ENCODE measurements at places on chromosomes 7 and 10.
A peak's percentile ranks its signal among the peaks of the same experiment; 100 is the strongest.

DNA sequence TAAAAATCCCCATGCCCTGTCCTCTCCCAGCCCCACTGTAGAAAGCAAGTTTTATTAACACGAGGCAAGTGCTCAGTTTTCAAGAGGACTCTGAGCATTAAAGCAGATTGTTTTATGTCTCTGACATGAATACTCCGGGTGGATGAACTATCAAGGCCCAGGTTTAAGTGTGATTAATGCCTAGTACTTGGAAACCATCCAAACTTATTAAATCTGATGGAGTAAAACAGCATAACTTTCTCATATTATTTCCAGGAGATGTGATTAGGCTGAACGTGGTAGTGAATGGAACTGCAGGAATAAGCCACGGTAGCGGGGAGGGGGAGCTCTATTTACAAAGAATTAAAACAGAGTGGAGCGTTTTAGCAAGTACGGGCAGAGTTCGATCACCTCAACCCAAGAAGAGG, 144.2 kb upstream of the RNF32 start:
- DNase-seq: no peak

GRCh38 chr7:22550514-22551030, 50.6 kb upstream of the STEAP1B start:
- no peak for DNase-seq

DNA sequence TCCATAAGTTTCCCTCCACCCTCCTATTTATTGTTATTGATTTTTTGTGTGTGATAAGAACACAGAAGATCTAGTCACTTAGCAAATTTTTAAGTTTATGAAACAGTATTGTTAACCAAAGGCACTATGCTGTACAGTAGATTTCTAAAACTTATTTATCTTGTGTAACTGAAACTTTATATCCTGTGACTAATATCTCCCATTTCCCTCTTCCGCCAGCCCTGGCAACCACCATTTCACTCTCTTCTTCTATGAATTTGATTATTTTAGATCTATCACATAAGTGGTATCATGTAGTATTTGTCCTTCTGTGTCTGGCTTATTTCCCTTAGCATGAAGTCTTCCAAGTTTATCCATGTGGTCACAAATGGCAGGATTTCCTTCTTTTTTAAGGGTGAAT, 144.3 kb upstream of the INHBA start:
- no peak for DNase-seq

DNA sequence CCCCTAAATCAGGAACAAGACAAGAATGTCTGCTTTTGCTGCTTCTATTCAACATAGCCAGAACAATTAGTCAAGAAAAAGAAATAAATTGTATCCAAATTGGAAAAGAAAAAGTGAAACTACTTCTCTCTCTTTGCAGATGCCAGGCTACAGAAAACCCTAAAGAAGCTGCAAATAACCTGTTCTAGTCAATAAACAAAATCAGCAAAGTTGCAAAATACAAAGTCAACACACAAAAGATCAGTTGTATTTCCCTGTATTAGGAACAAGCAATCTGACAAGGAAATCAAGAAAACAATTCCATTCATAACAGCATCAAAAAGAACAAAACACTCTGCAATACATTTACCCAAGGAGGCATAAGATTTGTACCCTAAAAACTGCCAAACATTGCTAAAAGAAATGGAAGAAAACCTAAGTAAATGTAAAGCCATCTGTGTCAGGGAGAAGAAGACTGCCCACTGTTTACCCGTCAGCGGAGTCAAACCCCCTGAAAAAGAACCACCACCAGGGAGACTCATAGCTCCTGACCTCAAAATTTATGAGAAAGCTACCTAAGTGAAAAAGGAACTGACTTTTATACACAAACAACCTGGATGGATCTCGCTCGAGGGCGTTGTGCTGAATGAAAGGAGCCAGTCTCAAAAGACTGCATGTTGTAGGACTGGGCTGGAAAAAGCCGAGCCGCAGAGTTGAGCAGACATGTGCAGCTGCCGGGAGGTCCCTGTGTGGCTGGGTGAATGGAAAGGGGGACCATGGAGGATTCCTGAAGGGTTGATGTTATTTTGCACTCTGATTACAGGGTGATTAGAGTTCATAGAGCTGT, 263.1 kb downstream of the MAD1L1 start:
- no peak for DNase-seq

DNA sequence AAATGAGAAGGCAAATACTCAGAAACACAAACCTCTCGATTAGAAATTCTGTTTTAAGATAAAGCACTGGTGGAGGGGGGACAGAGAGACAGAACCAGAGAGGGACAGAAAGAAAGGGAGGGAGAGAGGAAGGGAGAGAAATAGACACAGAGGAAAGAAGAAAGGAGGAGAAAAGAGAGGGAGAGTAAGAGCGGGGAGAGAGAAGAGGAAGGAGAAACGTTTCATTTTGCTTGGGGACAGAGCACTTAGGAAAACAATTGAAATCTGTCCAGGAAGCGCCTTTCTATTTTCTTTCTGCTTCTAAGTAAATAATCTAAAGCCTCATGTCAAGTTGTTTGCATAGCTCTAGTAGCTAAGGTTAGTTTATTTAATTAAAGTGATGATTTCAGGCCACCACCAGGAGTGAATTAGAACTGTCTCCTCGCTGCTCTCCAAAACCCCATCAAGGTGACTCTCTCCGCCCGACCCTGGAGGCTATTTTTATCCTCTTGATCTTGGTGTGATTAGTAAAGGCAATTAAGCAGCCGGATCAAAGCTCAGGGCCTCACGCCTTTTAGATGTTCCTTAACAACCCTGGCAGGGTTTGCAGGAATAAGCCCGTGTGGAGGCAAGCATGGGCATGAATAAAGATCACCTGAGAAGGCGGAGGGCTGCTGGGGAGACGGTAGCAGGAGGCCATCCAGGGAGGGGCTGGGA, 73.4 kb upstream of the INSIG1 start:
- no peak for DNase-seq

DNA sequence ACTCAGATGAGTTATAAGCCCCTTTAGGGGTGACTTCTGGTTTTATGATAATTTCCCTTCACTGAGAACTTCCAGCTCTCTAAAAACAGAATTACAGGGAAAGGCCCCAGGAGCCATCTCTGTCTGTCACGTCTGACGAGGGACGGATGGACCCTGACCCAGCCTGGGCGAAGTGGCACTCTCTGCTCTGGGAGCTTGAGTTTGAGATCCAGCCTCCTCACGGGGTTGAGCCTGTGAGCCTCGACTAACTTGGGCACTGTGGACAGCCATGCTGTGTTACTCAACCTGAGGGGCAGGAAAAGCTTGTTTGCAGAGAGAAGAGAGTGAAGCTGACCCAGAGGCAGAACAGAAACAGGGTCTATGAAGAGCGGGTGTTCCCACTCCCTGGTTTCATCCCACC, 54.6 kb upstream of the MNX1 start:
- DNase-seq: no peak

GRCh38 chr7:118971706-118972105, 747.2 kb downstream of the ANKRD7 start:
- no peak for DNase-seq

DNA sequence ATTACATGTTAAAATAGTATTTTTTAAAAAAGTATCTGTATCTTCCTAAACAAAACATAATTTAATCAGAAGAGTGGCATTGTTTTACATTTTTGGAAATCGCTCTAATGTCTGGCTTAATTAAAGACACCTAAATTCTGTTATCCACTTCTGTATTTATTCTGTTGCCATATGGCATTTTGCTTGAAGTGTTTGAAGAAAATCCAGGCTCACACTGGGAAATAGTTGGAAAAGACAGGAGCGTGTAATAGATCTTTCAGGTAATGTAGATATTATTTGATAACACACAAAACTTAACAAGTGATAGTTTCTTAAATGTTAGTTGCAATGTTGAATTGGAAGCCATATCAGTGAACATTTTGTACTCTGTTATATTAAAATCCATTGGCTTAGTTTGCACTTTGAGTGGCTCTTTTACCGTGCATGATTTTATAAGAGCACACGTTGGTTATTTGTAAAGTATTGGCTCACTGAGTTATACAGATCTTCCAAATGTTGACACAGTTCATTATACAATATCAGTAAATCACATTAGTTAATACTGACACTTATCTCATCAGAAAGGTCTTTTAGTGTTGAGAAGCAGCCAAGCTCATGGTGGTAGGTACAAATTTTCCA, 128.4 kb upstream of the NPVF start:
- DNase-seq: no peak

- no peak for DNase-seq
These were observed 93.4 kb downstream of the SEMA3C start for GRCh38 chr7:80825499-80825898.

- DNase-seq: no peak
These were observed 88.9 kb downstream of the CABCOCO1 start for GRCh38 chr10:61751599-61751998.

- DNase-seq: no peak
These were observed 71.9 kb downstream of the JCAD start for GRCh38 chr10:29987471-29987870.

DNA sequence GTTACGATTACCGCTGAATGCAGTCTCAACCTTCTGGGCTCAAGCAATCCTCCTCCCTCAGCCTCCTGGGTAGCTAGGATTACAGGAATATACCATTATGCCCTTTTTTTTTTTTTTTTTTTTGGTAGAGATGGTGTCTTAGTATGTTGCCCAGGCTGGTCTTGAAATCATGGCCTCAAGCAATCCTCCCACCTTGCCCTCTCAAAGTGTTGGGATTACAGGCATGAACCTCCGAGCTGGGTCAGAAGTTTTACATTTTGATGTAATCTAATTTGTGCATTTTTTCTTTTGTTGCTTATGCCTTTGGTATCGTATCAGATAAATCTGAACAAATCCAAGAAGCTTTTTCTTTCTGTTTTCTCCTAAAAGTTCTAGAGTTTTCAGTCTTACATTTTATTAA, 87.4 kb downstream of the EPC1 start:
- DNase-seq: no peak

DNA sequence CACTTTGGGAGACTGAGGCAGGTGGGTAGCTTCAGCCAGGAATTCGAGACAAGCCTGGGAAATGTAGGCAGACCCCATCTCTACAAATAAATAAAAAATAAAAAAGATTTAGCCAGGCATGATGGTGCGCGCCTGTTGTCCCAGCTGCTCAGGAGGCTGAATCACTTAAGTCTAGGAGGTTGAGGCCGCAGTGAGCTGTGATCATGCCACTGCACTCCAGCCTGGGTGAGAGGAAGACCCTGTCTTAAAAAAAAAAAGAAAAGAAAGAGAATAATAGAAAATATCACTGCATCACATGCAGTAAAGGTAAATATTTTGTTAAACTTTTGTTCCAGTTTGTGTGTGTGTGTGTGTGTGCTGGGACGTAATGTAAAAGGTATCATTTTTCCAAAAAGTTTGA, 3.0 kb downstream of the STRIP2 start:
- no peak for DNase-seq

- DNase-seq: no peak
These were observed 130.1 kb upstream of the MDFIC start for GRCh38 chr7:114791771-114792170.

GRCh38 chr7:47988496-47989386, 9.3 kb upstream of the HUS1 start:
- DNase-seq: no peak

DNA sequence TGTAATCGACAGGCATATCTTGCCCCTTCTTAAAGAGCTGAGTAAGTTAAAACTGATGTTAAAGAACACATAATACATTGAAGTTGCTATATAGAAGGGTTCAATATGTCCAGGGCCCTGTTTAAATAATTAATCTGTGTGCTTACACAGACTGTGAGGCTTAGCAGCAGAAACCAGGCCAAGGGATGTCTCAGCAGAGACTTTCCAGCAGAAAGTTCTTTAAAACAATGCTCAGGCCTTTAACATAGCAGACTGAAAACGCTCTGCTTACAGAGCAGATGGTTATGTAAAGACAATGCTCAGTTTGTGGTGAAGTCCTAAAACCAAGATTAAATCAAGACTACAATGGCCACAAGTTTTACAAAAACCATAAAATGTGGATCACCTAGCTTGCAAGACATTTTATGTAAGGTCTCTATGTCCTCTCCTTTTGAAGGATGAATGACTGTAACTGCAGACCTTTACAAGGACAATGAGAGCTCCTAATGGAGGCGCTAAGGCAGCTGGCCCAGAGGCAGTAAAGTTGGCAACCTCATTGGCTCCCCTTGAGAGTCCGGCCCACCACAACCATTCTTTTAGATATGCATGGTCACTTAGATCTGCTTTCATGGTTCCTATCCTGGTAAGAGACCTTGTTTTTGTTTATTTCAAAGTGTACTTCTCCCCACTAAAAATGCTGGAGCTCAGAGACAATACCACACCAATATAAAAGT, 56.3 kb downstream of the FZD1 start:
- no peak for DNase-seq

GRCh38 chr10:119120413-119120867, 16.5 kb downstream of the DENND10 start:
- peak; percentile 60 for DNase-seq

DNA sequence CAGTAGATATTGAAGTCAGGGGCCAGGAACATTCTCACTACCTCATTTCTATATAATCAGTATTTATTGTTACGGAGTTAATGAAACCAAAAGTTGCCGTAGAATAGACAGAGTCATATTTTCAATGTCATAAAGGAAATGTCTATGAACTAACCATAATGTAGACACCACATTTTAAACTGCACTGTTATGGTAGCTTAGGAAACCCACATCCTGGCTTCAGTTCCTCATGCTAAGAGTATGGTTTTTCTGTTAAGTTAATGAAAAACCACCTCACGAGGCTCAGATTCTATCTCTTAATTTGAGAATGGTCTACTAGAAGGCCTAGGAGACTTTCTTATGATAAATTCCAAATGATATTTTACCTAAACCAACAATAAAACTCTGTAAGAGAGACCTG, 166.5 kb downstream of the TMEM26 start:
- no peak for DNase-seq

- DNase-seq: no peak
These were observed 23.5 kb downstream of the TMEM229A start for GRCh38 chr7:124009321-124009720.

DNA sequence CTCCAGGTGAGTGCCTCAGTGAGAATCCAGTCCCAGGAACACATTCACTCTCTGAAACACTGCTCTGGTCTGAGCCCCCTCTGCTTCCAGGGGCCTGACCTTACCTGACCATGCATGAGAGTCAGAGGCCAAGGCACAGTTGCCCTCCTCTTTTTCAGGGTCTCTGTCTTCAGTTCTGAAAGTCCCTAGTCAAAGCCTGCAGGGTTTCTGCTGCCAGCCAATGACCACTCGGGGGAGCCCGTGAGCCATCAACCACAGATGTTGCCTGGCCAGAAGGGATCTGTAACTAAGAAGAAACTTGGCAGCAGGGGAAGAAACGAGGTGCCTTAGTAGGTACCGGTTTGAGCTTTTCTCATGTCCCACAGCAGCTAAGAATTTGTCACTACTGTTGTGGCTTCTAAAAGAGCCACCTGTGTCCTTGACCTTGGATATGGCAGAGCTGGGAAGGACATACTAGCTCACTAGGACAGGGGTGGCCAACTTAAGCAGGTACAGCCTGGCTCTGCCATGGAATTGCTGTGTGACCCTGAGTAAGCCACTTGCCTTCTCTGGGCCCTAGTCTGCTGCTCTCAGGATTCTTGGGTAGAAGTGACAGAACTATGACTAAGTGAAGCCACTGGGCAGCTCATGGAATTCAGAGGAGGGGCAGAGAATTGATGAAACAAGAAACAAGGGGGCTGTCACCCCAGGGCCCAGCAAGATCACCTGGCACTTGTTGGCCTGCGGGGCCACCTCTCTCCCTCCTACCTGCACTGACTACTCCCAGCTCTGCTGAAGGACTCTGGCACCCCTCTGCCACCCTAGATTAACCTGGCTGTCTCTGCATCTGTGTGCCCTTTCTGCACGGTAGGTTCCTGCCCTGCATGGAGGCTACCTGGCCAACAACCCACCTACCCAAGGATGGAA, 83.8 kb upstream of the GPR26 start:
- DNase-seq: peak; percentile 31

Data from RCC 7860 (cell line).